ENCODE measurements at places on chromosomes 6 and 20.

- no peak for DNase-seq
Observed at GRCh38 chr20:46900086-46900485, 5.4 kb downstream of the EYA2 start.

- DNase-seq: peak; percentile 65
Observed at GRCh38 chr6:30826961-30827342, 57.4 kb upstream of the DDR1 start.

DNA sequence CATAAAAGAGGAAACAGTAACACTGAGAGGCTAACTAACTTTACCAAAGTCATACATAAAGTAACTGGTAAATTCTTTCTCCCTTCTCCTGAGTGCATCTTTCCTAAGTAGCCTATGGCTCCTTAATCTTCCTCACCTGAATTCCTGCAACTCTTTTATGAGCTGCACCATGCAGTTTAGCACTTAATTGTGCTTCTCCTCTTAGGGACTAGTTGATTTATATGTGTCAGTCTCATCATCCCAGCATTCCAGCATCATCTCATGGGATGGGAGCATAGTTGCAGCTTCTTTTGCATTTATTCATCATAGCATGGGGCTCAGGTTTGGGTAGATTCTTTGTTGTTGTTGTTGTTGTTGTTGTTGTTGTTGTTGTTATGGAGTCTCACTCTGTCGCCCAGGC is 3.5 kb upstream of the TSPYL1 start:
- DNase-seq: no peak

GRCh38 chr6:126086560-126086959 is 100.2 kb downstream of the TRMT11 start:
- DNase-seq: no peak

- peak; percentile 49 for DNase-seq
Observed at GRCh38 chr6:22036275-22036674, 260.6 kb downstream of the PRL start.

DNA sequence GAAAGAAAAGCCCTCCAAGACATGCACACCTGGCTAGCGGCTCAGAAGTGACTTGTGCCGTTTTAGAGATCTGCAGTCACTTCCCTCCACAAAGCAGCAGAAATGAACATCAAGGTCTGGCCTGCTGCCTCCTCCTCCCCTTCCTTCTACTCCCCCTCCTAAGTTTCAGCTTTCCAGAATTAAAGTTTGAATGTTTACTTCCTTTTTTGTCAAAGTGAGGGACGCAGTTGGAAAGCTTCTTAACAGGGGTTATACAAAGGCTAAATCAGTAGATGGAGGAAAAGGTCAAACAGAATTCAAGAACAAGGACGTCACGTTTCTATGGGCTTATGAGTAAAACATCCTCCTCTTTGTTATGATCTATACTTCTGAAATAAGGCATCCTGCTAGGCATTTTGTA is 227.7 kb downstream of the SLC35F1 start:
- no peak for DNase-seq

DNA sequence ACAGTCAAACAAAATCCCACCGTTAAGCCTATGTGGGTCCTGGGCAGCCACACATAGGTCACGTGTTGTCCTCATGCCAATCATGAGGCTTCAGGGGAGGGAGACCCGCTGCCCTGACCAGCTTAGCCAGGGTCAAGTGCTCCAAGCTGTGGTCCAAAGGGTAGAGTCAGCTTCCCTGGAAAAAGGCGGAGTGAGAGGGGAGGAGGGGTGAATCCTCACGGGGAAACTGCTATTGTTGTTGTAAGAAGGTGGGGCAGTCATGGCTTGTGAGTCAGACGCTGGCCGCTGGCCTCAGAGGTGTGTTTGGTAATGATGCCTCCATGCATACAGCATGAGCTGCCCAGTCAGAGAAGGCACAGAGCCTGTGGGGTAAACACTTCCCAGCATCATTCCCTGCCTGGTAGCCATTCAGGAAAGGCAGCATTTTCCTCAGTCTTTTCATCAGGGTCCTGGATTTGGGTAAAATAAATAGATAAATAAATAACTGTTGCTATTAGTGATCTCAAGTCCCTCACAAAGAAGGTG is 8.7 kb downstream of the CST3 start:
- DNase-seq: peak; percentile 98

DNA sequence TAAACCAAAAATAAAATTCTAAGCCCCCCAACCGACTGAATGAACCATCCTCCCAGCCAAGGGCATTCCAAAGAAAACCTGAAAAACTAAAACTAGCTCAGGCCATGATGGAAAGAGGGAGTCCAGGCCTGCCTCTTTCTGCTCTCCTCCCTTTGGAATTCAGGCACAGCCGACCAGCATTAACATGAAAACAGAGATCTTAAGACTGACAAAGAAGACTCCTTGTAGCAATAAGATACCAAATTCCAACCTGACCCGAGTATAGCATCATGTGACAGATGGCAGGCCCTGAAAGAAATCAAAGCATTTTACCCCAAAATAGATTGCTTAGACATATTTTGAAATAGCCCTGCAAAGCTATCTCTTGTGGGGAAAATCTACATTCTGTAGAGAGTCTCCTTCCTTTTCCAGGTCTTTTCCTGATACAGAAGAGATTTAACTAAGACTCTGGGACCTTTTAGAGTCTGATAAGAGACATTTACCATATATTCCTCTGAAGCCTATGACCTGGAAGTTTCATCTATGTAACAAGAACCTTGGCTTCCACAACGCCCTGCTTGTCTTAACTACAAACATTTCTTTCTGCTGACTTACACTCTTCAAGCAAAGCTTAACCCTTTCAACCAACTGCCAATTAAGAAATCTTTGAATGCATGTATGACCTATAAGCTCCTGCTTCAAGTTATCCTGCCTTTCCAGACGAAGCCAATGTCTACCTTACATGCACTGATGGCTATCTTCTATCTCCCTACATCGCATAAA is 22.2 kb upstream of the TXLNB start:
- DNase-seq: no peak

GRCh38 chr6:144725736-144726522 is 440.8 kb downstream of the UTRN start:
- no peak for DNase-seq

GRCh38 chr6:165769884-165770283 is 106.8 kb upstream of the PDE10A start:
- no peak for DNase-seq

DNA sequence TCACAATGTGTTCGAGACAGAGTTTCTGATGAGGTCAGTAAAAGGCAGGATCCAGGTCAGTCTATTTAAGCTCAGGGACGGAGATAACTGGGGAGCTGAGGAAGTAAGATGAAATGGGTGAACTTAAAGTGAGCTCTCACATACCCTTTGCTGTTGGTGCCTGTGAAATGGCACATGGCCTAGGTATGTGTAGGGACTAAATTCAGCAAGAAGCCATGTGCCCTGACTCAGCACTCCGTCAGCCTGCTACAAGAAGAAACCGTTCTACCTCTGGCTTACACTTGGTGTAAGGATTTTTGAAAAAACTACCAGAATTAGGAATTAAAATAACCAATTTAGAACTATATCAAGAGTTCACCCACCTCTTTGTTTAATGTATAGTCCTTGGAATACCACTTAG is 41.1 kb upstream of the TRDN start:
- DNase-seq: no peak

Data from HepG2 (cell line).